ENCODE measurements at places on chromosomes 1 and 21. TPM values are rescaled to one million over a fixed set of nuclear protein-coding genes. Genes with fewer than 3 reads are reported as not detected.
A peak's percentile ranks its signal among the peaks of the same experiment; 100 is the strongest.

- DNase-seq, result no peak
Measured at GRCh38 chr1:7846656-7847055, 6.2 kb downstream of the UTS2 start.

EDEM3 gene
- total RNA-seq, result 27.0 TPM

GPR61 gene
- total RNA-seq, result not detected

GRCh38 chr1:201419256-201419655 lies 2.3 kb downstream of the TNNI1 start:
- no peak for DNase-seq

GRCh38 chr1:234357831-234358230 lies 15.4 kb upstream of the COA6 start:
- DNase-seq, result no peak

ZNF683 gene
- not detected for total RNA-seq

ZMPSTE24 gene
- 19.5 TPM for total RNA-seq

NEK2 gene
- 0.13 TPM for total RNA-seq

- DNase-seq, result peak; percentile 74
Measured at GRCh38 chr1:86972262-86972661, 57.8 kb downstream of the HS2ST1 start.
